ENCODE measurements at places on chromosomes 6 and 20.

- no peak for DNase-seq
Measured at GRCh38 chr20:36501367-36502006, 39.8 kb upstream of the MYL9 start.

DNA sequence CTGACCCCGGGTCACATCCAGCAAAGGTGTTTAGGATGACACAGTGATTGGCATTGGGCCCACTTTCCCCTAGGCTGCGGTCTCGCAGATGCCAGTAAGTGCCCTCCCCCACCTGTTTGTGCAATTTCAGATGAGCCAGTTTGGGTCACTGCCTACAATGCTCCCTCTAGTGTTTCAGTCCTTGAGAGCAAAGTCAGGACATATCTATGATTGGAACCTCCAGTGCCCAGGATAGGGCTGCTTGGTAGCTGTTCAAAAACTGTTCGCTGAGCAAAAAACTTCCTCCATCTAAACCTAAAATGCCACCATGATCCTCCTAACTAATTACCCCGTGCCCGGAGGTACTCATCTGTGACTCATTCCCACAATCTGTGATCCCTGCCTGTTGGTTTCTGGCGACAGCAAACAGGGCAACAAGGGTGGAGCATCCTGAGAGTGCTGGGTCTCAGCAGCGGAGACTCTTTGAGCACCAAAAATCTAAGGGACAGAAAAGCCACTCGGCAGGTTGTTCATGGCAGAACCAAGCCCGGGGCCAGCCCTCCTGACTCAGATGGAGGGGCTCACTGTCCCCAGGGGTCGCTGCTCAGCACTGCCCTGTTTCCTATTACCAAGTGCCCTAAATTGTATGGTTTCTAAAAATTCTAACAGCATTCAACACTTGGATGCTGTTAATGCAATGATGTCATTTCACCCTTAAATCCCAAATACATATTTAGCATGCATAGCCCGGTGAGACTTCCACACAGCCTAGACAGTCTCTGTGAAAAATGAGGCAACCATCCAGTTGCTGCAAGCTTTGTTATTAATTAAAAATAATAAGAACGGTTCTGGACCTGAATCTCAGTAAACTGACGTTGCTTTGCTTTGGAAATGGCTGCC is 5.0 kb downstream of the VSX1 start:
- no peak for DNase-seq

DNA sequence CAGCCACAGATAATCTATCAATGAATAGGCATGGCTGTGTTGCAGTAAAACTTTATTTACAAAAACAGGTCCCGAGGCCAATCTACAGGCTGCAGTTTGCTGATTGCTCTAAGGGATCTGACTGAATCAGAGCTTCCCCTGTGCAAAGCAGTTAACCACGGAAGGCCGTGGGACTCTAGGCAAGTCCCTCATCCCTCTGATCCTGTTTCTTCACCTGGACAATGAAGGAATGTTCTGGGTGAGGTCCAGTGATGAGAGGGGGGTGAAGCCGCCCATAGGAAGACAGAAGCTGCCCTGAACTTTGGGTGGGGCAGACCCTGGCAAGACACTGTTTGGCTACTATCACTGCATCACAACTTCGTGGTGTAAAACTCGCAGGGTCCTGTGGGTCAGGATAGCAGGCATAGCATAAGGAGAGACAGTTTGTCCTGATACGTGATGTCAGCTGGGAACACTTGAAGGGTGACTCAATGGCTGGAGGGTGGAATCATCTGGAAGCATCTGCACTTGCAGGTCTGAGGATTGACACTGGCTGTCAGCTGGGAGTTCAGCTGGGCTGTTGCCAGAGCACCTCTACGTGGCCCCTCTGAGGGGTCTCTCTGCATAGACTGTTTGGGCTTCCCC is 33.3 kb upstream of the TGM2 start:
- DNase-seq = no peak

GRCh38 chr6:108968325-108969316 is 120.4 kb downstream of the ARMC2 start:
- DNase-seq = no peak

DNA sequence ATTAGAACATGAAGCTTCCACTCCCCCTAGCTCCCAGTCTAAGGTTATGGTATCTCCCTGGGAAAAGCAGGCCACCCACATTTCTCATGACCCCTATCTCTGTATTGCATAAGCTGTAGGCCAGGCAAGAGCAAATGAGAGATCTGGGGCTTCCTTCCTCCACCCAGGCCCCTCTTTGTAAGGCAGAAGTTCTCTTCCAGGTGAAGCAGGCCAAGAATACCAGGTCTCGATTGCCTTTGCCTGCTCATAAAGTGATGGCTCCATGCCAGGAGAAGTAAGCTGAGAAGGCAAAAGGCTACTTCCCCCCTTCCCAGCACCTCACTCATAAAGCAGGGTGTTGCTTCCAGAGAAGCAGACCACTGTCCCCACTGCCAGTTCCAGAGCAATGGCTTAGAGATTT is 144.1 kb upstream of the KCNK16 start:
- DNase-seq = no peak

GRCh38 chr6:160391419-160392116 is 43.4 kb downstream of the SLC22A3 start:
- DNase-seq = no peak

DNA sequence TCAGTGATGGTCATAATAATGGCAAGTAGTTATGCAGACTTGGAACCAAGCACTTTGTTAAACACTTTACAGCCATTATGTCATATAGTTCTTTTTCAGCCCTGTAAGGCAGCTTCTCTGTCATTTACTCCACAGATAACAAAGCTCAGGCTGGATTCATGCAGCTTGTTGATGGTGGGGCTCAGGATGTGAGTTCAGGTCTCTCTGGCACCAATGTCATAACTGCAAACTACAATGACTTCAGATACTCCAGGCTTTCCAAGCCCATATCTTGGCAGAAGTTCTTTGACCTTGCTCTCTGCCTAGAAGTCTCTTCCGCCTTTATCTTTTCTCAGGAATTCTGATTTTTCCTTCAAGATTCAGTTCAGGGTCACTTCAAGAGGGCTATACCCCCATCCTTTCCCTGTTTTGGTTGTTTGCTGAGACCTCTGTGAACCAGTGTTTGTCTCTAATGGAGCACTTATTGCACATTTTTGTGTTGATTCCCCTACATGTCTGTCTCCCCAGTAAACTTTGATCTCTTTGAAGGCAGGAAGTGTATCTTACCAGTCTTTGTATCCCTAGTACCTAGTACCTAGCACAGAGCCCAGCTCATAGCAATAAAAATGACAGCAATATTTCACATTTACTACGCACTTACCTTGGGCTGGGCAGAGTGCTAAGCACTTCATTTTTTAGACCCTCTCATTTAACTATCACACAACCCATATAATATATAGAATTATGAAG is 19.7 kb upstream of the EFHC1 start:
- no peak for DNase-seq

DNA sequence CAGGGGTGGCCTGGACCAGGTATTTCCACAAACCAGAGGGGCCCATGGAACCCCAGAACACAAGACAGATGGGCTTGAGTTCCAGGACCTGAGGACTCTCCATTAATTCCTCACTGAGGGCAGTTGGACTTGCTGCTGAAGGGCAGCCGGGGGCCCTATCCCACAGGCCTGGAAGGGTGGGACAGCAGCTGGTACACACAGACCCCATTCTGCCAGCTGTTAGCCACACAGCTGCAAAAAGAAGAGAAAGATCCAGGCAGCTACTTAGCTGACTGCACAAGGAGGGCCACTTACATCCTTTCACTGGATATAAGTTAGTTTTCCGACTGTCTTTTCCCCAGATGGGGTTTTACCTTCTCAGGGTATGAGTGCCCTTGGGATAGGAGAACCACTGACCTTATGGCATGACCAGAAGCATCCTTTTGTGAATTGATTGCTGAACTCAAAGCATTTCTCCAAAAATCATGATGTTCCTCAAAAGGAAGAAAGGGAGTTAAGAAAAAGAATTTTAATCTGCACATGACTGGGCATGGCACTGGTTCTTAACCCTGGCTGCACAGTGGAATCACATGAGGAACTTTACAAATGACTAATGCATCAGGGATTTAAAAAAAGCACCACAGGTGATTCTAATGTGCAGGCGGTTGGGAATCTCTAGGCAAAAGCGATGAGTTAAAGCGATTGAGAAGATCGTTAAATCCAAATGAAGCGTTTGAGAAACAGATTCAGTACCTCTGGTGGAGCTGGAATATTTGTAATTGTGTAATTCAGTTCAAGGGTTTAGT is 199.4 kb downstream of the TFAP2A start:
- DNase-seq = no peak

DNA sequence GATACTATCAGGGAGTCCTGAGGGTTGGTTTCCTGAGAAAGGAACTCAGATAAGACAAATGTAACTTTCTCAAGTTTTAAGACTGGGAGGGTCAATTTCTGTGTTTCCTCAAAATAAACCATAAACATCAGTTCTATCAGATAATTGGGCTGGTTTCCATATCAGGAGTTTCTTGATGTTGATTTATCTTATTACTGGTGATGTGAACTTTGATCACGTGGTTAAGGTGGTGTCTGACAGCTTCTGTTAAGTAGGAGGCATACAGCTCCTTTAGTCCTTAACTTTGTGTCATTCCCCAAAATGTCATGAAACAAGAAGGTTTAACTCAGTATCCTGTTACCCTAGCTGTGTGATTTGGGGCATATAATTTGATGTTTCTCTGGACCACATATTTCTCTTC is 145.2 kb downstream of the ZNF217 start:
- DNase-seq = no peak

- DNase-seq = no peak
Measured at GRCh38 chr6:93047033-93047432, 372.3 kb downstream of the EPHA7 start.

- DNase-seq = no peak
Measured at GRCh38 chr6:19789100-19789803, 47.9 kb upstream of the ID4 start.

DNA sequence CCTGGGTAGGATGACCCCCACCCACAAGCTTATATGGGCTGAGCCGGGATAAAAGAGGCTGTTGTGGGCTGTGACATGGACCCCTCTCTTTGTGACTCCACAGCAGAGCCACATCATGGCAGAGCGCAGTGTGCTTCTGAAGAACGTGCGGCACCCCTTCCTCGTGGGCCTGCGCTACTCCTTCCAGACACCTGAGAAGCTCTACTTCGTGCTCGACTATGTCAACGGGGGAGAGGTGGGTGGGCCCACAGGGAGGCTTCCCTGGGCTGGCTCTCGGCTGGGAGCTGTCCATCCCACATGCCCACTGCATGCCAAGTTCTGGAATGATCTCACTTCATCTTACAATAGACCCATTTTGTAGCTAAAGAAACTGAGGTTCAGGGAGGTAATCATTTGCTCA is 10.5 kb downstream of the SGK2 start:
- DNase-seq = no peak

DNA sequence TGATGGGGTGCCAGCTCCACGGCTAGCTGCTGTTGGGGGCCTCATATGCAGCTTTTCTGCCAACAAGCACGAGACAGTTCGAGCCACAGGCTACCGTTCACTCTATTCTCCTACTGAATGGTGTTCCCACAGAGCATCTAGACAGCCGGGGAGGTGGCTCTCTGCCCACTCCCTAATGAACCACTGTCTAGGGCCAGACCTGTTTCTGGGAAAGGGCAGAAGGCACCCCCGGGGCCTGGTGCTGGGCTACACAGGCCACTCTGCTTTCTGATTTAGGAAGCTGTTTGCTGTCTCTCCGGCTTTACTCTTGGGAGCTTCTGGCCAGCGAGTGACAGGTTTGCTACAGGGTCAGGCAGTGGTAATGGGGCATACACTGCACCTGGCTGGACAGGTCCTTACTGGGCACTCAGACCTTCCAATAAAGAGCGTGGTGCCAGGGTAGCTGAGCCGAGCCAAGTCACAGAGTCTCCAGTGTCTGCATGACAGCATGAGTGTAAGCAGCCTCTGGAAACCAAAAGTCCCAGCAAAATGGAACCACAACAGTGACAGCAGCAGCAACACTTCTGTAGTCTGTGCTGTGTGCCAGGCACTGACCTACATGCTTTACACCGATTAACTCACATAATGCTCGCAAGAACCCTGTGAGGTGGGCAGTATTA is 8.4 kb downstream of the CCDC167 start:
- no peak for DNase-seq

- DNase-seq = peak; percentile 13
Measured at GRCh38 chr6:158232316-158233213, 64.4 kb downstream of the GTF2H5 start.

DNA sequence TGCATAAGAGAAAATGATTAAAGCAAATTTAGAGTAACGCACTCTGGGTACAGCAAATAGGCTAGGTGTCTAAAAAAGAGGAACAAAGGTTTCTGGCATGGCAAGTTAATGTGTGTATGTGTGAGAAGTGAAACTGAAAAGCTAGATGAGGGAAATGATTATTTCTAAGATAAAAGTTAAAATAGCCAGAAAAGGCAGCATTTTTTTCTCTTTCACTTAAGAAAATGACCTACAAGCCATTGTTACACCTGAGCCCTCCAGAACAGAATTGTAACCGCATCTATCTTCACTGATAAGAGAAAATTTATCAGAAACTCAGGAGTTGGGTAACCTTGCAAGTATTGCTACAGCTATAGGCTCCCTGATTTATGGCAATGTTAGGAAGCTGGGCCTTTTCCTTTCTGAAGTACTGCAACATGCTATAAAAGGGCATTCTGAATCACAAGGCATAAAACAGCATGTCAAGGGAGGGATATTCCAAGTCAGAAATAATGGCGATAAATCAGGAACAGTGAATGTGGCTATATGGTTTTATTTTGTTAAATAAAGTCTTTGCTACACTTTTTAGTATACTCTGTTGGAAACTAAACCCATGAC is 395.3 kb downstream of the TBC1D32 start:
- DNase-seq = no peak

DNA sequence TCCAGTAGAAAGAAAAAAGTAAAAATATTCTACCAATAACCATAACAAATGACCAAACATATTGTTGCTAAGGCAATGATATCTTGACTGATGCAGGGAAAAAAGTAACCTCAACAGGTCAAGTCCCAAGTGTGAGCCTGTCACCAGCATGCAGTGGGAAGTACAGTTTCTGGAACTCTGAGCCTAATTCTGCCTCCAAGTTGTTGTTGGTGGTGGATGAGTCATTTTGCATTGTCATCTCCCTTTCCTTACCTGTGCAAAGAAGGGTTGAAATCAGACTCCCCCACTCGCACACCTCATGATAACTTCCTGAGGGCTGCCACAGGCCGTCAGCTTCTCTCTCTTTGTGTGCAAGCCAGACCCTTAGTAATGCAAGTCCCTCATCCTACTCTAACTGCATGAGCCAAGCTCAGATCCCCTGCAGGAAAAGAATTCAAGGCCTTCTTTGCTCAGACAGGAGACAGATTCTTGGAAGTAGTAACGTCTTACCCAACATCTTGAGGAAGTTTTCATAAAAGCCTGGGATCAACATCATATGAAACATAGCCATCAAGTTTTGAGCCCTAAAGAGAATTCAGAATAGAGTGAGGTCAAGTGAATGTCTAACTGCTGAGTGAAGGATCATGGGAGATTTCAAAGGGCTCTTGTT is 207.6 kb upstream of the FOXA2 start:
- no peak for DNase-seq
